ENCODE measurements at places on chromosomes 6 and 20. TPM values are rescaled to one million over a fixed set of nuclear protein-coding genes. Genes with fewer than 3 reads are reported as not detected.

DNA sequence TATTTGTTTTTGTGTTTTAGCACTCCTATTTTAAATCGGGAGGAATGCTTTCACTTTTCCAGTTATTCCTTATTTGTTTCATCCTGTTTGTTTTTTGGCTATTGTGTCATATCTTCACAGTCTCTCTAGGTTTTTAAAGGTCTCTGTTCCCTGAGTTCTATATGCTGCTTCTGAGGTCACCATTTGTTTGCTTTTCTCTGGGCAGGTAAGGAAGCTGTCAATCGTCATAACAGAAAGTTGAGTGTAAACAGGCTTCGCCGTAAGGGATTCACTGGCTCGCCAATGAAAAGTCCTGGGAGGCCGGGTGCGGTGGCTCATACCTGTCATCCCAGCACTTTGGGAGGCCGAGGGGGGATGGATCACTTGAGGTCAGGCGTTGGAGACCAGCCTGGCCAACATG lies 48.7 kb upstream of the RPS6KA2 start:
- DNase-seq = no peak

MUC21 gene
- polyA plus RNA-seq = not detected

GCNT2 gene
- 3.6 TPM for polyA plus RNA-seq

COL9A1 gene
- 11.3 TPM for polyA plus RNA-seq

DNA sequence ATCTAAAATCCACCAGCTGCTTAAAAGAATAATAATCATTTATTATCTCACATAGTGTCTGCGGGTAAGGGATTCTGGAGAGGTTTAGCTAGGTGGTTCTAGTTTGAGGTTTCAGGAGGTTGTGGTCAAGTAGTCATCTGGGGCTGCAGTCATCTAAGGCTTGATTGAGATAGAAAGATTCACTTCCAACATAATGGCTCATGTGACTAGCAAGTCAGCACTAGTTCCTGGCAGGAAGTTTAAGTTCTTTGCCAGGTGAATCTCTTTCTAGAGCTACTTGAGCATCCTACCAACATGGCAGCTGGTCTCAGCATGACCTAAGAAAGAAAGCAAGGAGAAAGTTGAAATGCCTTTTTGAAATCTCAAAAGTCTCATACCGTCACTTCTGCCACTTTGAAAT lies 128.8 kb downstream of the EDN1 start:
- DNase-seq = no peak

SEC63 gene
- polyA plus RNA-seq = not detected

- DNase-seq = no peak
Observed at GRCh38 chr6:43173591-43174262, 2.7 kb downstream of the SRF start.

SIRPD gene
- not detected for polyA plus RNA-seq

DNA sequence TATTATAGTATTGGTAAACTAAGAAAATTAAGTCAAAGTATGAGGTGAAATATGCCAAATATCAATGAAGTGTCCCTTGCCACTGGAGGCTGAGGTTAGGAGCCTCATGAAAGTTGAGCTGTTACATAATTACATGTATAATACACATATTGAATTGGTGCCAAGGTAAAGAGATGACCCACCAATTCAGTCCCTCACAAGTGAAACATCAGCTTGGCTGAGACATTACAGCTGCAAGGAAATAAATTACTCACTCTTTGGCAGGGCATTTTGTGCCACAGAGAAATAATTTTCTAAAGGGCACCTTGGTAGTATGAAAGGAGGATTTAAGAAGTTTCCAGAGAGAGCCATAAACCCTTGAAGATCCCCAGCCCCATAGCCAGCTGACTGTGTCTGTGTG lies 127.4 kb downstream of the ADGRG6 start:
- no peak for DNase-seq

HTR1E gene
- not detected for polyA plus RNA-seq

DNA sequence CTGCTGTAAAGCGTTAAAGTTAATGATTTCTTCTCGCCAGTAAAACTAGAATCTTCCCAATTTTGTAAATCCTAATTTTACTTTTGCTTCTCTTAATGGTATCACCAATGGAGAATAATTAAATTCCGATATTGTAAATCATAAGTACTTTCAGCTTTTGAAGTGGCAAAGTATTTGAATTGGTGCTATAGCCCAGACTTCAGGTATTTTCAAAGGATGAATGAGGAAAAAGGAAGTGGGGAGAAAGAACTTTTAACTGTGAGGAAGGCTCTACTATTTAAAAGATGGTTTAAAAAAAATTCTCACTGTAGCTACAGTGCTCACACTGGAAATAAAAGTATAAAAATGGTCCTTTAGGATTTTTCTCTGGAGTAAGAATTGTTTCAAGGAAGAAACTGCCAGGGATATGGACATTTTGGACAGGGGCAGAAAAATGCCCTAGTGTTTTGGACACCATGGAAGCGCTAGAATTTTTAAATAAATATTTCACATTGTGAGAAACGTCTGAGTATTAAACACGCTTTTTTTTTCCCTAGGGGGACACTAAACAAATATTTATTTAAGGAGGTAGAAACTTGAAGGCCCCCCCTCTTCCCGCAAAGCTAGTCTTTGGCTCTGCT lies 1.3 kb upstream of the TAB2 start:
- DNase-seq = no peak

DNA sequence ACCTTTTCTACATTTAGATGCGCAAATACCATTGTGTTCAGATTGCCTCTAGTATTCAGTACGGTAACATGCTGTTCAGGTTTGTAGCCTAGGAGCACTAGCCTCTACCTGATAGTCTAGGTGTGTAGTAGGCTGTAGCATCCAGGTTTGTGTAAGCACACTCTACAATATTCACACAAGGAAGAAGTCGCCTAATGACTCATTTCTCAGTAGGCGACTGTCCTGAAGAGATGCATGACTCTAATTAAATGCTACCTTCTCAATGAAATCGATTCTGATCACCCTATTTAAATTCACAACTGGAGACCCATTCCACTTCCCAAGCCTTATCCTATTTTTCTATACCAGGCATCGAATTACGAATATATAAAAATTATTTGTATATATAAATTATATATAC lies 1.3 kb downstream of the MCUR1 start:
- no peak for DNase-seq
